ENCODE measurements at places on chromosomes 5 and 9.

DNA sequence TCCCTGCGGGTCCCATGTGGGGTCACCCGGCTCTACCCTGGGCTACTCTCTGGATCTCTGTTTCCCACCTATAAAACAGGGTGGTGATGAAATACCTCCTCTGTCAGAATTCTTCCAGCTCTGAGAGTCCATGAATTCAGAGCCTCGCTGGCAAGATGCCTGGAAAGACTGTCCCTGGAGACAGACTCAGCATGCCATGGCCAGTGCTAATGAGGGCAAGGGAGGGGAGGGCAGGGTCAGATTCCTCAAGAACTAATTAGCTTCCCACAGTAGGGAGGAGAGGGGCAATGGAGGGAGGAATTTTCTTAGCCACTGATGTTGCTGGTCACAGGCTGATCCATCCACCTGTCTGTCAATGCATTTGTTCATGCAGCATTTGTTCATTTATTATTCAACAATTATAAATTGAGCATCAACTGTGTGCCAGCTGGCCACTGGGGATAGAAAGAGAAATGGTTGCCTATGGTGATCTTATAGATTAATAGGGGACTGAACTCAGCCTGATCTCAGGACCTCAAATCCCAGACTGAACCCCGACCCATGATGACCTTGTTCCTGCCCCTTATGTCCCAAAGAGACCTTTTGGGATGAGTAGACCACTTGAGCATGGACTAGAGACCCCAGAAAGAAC, 4.7 kb downstream of the SYNPO start:
- DNase-seq = no peak

DNA sequence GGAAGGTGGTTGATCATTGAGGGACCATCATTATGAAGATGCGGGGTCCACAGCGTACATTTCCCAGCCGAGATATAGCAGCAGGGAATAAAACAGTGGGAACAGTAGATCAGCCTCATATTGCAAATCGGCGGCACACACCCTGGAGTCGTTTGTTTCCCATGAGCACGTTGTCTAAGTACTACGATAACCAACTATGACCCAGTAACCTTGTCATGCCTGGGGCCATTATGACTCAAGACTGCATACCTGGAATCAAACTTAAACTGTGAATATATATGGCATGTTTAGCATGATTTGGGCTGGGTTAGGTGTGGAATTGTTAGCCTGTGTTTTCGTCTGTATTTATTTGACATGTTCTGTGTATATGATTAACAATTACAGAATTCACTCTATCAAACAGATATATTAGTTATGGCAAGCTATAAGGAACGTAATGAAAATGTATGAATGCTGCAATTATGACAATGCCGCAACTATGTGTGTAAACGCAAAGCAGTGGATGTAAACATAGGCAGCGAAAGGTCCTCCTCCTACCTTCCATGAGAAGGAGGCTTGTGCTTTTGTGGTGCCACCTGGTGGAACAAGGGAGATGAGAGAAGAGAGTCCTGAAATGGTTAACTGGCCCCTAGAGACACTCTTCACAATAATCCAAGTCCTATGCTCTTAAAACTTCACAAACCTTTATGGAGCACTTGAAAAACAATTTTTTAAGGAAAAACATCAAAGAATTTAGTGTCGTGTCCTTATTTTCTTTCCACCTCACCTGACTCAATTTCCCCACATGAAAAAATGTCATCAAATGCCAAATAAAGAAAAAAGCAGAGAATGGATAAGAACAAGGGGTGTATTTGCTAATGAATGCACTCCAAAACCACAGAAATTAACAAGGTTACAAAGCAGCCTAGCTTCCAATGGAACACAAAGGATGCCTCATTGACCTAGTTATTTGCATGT, 47.1 kb downstream of the SEMA5A start:
- DNase-seq = no peak

DNA sequence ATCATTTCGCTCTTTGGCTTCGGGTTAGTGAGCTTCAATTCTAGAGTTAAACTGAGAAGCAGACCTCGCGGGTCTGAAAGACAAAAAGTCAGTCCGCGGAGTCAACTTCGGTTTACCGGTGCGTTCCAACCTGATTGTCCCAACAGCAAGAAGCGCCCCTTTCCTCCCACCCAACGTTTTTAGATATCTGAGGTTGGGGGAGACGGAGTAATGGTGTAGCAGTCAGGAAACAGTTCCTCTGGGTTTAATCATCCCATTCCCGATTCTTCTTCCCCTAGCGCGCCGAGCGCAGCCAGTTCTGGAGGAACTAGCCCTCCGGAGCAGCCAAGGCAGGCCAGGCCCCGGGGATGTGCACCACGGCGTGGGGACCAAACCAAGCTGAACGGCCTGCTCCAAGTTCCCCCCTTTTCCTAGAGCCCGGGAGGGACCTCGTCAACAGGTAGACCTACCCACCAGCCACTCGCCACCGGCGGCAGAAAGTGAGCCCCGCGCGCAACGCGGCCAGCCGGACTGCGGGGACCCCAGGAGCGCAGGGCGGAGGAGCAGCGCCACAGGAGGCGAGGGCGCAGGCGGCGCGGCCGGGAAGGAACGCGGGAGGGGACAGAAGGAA, 622 bp upstream of the ISL1 start:
- DNase-seq = no peak

GRCh38 chr5:626850-627249, 14.7 kb downstream of the CEP72 start:
- DNase-seq = no peak

DNA sequence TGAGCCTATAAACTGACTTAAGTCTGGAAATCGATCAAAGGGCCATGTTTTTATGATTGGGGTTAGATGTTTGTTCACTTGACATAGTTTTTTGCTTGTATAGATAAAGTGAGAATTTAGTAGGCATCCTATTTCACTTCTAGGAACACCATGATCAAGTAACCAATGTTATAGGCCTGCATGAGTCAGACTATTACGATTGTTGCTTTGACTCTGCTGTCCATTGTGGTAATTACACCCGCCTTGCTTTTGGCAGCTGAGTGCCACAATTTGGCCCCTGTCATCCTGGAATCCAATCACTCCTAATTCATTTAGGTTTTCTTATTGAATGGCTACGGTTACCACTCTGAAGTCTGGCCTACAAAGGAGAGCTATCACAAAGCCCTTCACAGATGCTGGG, 67.8 kb upstream of the IL33 start:
- DNase-seq = no peak

DNA sequence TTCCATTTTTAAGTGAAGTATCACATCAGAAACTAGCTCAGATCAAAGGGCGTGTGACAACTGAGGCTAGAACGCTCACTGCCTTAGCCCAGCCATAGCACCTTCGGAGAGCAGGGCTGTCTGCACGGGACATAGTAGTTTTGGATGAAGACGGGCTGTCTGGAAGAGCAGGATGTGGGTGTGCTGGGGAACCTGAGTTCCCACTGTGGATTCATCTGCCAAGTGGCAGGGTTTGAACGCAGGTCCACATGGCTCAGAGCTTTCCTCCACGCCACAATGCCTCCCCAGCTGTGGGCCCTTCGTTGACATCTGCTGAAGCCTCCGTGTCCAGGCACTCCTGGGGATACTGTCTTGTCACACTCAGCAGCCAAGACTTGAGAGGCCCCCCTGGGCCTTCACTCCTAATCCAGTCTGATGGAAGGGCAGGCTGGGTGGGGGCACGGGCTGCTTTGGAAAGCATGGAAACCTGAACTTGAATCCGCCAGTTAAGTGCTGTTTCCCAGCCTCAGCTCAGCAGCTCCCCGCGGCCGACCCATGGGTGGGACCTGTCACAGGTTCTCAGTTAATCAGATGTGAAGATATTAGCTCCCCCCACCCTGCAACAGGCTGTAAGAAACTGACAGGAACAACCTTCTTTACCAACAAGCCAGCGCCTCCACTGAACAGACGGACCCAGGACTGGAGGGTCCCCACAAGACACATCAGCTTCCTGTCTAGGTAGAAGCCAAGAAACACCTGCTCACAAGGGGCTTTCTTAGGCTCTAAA, 228.1 kb downstream of the FANCC start:
- DNase-seq = no peak

DNA sequence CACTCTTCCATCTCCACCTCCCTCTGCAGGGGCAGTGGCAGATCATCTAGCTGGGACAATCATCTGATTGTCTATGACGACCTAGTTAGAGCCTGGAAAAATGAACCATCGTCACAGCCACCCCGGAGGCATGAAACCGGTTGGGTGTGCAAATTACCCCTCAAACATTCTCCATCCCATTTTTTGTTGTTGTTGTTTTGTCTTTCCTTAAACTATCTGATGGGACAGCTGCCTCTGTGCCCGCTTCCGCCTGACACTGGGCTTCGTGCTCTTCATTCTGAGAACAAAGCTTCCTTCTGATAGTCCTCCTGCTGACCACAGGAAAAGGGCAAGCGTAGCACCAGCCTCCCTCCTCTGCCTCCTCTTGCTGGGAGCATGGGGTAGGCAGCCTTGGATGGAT, 7.0 kb upstream of the NDST1 start:
- peak; percentile 46 for DNase-seq

DNA sequence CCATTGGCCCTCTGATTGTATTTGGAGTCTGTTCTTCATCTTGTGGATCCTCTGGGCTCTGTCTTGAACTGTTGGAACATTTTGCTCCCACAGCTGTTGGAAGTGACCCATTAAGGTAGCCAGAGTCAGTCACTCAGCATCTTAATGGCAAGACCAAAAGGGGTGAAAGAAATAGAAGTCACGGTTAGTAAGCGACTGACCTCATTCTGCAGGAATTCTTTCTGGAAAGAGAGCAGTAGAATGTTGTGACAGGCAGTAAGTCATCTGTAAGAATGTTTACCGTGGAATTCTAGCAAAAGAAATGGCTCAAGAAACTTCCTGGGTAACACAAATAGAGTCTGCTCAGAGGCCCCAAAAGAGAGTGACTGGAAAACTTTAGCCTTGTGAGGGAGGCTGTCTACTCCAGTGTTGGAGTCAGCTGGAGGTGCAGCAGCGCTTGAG, 28.6 kb upstream of the TNC start:
- DNase-seq = no peak

DNA sequence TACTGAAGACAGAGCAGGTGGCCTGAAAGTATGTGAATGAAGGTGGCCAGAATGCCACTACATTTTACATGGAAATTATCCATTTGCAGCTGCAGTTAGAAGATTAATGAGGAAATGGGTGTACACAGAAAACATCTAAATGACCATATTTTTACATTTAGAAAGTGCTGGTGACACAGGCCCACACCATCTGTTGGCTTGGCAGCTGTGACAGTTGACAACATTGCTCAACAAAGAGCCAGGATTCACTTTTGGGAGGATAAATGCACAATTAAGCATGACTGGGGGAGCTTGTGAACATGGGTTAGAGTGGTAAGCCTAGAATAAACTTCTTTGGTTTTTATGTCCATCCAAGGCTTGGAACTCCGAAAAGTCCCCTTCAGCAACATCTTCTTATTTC, 360.5 kb downstream of the KCTD16 start:
- DNase-seq = no peak

- DNase-seq = no peak
Measured at GRCh38 chr5:77400645-77401044, 91.5 kb downstream of the WDR41 start.

GRCh38 chr9:87406543-87407166, 91.0 kb upstream of the DAPK1 start:
- DNase-seq = no peak

DNA sequence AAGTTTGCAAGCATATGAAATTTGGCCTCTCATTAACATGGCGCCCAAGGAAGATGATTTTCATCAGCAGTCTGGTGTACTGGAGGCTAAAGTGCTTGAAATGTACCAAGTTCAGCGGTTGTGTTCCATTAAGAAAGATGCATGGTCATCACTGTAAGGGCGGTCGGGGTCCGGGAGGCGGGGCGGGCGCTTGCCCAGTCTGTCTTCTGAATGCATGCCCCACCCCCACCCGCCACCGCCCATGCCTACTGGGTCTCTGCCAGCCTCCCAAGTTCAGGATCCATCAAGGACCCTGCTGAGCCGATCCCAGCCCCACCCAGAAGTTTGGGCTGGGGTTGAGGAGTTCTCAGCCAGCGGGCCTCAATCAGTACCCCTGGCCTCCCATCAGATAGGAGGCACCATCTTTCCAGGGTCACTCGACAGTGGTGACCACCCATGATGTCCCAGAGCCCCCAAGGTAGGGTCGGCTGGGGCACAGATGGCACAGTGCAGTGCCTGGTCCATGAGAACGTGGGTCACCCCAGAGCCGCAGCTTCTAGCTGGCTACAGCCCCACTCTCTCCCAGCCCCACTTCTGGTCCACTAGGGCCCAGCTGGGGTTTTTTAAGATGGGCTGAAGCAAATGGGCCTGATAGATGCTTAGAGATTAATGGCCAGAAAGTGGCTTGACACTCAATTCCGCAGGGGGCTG, 24.4 kb upstream of the PRDM12 start:
- no peak for DNase-seq

- DNase-seq = no peak
Measured at GRCh38 chr9:98658951-98659351, 49.8 kb downstream of the GABBR2 start.

GRCh38 chr5:56631719-56632118, 183.6 kb upstream of the MAP3K1 start:
- DNase-seq = no peak

GRCh38 chr9:20551236-20551635, 71.1 kb downstream of the MLLT3 start:
- DNase-seq = no peak

DNA sequence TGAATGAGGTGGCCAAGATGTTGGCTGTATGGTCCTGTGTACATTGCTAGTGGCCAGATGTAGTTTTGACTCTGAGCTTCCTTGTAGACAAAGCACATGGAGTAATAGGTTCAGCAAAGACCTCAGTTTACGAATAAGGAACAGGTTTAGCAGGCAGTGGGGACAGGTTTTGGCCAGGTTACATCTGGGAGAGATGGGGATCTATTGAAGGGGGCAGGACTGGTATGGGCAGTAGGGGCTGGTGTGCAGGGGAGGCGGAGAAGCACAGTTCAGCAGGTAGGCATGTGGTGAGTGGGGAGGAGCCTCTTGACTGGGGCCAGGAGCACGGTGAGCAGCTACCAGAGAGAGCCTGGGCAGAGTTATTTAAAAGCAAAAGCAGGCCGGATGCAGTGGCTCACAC, 67.3 kb downstream of the PDZD2 start:
- DNase-seq = no peak

DNA sequence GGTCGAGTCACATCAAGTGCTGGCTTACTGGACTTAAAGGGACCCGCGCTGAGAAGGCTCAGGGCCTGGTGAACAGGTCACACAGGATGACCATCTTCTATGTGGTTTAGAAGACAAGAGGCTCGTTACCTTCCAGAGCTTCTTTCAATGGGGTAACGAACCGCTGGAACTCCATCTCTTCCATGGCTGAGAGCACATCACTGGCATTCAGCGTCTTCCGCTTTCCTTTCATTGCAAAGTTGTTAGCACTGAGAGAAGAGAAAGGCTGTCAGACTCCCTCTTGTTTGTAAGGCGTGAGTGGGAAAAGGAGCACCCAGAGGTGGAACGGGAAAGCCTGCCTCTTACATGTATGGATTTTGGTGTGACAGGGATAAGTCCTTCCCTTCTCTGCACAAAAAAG, 994 bp downstream of the POLE3 start:
- no peak for DNase-seq

DNA sequence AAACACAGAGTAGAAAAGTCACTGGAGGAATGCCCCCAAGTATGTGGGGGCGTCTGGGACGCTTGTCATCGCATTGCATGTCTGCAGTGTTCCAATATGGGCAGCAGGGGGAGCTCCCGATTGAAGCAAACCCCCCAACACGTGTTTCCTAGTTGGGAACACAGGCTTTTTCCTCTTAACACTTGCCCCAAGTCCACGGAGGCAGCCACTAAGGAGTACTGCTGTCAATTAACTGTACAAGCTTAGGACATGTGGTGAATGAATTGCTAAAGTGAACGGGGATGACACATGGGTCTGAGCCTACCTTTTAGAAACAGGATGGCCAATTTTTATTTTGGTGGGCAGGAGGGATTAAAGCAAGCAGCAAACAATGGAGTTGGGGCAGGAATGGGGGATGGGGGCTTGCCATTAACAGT, 2.2 kb downstream of the GABRB2 start:
- DNase-seq = peak; percentile 32

Data from NCI-H1048 (cell line).